Right renal cortex interstitium (tissue), 3 donors: ENCODE measurements at places on chromosomes 13 and 19.

DNA sequence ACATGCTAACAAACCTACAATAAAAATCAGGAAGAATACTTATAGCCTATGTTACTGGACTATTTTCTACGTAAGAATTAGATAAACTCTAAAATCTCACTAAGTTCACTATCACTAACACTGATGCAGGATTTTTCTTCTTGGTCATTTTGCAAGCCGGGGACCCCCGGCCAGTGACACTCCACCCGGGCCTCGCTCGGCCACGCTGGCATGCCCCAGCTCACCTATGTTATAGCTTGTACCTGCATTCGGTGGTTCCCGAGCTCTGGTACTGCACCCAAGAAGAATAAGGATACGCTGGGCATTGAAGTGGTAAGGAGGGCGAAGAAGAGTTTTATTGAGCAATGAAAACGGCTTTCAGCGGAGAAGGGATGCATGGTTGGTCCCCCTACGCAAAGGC is 245.3 kb upstream of the NBEA start:
- no peak for DNase-seq

DNA sequence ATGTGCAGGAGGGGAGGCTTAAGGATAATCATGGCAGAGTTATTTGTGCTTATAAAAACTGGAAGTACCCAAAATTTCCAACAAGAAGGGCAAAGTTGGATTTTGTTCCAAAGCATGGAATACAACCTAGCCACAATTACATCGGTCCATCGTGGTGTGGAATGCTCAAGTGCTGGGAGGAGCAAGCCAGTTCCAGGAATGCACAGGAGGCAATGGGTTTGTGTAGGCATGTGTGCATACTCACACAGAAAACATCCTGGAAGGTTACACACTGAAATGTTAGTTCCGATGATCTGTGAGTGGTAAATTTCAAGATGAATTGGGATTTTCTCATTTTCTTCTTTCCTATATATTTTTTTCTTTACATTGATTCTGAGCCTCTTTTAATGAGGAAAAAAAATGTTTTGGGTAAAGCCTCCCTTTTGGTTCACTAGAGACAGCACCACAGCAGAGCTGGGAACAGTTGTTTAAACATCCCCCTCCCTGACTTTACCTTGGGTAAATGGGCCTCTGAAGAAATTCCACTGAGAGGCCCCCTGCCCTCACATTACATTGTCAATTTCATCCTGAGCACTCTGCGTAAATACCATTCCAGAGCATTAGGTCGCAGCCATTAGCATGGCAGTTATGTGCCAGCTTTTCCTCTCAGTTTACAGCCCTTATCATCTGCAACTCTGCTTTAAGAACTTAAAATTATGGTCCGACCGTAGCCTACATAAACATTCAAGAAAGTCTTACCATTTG is 122.0 kb downstream of the UQCRFS1 start:
- DNase-seq, result no peak

GRCh38 chr19:13718733-13719132 is 45.6 kb upstream of the MRI1 start:
- no peak for DNase-seq

GRCh38 chr13:102460806-102461205 is 59.0 kb upstream of the FGF14 start:
- no peak for DNase-seq

- DNase-seq, result peak; percentile 44
Observed at GRCh38 chr19:46659151-46660007, 1.6 kb downstream of the DACT3 start.

GRCh38 chr13:110760611-110761010 is 47.1 kb downstream of the ING1 start:
- DNase-seq, result no peak

DNA sequence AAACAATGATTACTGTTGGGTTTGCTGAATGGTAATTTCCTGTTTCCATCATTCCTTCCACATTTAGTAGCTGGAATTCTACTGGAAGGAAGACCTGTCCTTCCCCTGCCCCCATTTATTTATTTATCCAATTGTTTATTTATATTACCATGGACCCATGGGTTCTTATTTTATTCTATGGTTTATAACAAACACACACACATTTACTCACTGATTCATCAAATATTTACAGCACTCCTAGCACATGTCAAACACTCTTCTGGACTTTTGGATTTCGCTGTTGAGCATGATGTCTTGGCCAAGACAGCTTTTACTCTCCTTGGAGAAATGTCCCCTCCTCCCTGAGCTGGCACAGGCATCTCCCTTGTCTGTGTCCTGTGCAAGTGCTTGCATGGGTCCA is 227.8 kb upstream of the MAB21L1 start:
- DNase-seq, result no peak

GRCh38 chr13:113260996-113261395 is 36.0 kb upstream of the LAMP1 start:
- DNase-seq, result no peak

- DNase-seq, result no peak
Observed at GRCh38 chr13:81211713-81212112, 870.8 kb upstream of the SPRY2 start.

- no peak for DNase-seq
Observed at GRCh38 chr13:44938854-44939253, 50.4 kb downstream of the NUFIP1 start.

GRCh38 chr19:31349160-31349881 is at the start of gene TSHZ3:
Gene TSHZ3 (minus strand): TSS chr19:31349436. CDS start chr19:31349219, 217 bp downstream.
- DNase-seq, result no peak

- no peak for DNase-seq
Observed at GRCh38 chr19:44712864-44713515, 14.0 kb downstream of the CEACAM16 start.

DNA sequence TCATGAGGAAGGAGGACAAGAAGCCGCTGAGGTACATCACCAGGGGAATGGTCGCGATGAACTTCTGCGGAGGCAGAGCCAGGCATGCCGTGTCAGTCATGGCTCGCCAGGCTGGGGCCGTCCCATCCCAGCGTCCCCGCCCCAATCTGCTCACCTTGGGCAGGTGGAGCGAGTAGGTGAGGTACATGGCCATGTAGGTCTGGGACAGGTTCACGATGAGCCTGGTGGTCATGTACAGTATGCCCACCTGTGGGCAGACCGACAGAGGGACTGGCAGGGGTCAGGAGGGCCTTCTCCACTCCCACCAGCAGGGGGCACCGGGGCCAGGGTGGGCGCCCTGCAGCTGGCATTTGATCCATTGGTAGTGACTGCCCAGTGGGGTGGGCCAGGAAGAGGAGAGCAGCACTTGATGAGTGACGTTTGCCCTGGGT is 8.3 kb downstream of the TEKTIP1 start:
- no peak for DNase-seq

DNA sequence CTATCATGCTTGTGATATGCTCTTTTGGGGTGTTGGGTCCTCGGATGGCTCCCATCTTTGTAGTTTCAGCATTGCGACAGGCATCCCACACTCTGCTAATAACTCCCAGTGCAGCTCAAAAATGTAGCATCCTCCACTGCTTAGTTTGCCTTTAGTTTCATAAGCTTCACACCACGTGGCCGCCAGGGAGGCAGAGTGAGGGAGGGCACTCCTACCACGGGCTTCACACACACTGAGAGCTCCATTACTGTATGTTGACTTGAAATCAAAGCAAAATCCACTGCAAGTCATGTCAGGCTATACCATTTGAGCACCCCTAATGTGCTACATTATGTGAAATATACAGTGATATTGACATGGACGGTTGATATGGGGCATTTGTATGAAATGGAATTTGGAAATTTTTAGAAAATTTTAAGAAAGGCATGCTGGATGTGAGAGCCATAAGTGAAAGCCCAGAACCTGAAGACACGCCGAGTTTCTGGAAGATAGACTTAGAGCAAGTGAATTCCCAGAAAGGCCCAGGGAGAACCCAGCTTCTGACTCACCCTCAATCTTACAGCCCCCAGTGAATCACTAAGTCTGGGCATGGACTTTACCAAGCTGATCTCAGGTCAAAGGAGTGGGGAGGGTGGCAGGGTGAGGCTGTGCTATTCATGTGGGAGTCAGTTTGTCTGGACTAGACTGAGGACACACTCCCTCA is 94.1 kb downstream of the HSPH1 start:
- DNase-seq, result no peak

DNA sequence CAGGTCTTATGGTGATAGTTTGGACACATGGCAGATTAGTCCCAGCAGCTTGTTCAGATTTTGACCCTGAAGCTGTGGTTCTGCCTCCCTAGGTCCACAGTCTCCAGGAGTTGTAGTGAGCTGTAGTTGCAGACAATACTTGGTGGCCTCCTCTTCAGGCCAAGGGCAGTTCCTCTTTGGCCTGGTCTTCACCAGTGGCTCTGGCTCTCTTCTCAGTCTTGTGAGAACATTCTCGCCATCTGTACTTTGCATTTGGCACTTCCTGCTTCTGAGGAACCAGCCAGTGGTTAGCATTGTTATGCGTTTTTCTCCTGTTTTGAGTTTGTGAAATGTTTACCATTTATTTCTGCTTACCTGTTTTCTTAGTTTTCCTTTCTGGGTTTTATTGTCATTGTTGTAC is 40.7 kb downstream of the PCCA start:
- no peak for DNase-seq
